Stimulated activated CD8-positive, alpha-beta memory T cell treated with anti-CD3 and anti-CD28 coated beads, Interleukin-7, amount 100 ng/mL, for 1 hour (primary cell): ENCODE measurements at places on chromosomes 7 and 10.

DNA sequence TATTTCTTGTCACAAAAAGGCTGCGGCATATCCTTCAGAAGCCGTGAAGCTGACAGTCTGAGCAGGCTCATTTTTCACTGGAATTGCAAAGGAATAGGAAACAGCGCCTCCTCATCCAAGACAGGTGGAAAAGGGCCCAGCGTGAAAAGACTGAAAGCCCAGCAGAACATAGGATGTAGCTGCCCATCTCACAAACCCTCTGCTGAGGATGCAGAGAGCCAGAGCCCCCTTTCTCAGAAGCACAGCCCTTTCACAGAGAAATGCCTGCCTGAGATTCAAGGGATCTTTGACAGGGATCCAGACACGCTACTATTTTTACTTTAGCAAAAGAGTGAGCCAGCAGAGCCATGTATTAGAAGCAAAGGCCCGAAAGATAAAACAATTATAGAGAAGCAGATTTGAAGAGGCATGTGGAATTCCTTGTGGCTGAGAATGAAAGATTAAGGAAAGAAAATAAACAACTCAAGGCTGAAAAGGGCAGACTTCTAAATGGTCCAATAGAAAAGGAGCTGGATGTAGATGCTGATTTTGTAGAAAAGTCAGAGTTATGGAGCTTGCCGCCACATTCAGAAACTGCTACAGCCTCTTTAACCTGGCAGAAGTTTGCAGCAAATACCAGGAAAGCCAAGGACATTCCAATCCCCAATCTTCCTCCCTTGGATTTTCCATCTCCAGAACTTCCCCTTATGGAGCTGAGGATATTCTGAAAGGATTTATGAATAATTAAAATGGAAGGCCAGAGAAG is 36.9 kb downstream of the GDI2 start:
- DNase-seq, result no peak

- DNase-seq, result no peak
Observed at GRCh38 chr7:100640517-100641440, 573 bp downstream of the TFR2 start.

DNA sequence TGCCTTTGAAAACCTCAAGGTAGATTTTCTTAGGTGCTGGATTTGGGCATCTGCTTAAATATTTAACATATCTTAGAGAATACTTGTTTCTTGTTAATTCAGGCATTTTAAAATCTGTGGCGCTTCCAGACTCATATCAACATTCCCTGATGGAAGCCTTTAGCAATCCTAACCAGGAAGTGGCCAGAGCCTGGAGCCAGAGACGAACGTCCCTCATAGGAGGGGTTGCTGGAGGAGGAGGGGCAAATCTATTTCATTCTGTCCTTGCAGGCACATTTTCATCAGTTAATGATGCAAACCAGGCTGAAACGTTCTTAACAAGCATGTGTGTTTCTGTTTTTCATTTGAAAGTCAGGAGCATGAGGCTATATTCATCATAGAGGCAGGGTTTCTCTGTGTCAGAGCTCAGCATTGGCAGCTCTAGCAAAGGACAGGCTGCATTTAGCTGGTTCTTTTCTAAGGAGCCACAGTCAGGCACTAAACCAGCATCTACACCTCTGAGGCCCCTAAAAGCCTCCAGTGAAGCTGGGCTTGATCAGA is 17.8 kb upstream of the IFIT2 start:
- no peak for DNase-seq

- DNase-seq, result no peak
Observed at GRCh38 chr10:10722422-10722821, 295.2 kb upstream of the CELF2 start.

DNA sequence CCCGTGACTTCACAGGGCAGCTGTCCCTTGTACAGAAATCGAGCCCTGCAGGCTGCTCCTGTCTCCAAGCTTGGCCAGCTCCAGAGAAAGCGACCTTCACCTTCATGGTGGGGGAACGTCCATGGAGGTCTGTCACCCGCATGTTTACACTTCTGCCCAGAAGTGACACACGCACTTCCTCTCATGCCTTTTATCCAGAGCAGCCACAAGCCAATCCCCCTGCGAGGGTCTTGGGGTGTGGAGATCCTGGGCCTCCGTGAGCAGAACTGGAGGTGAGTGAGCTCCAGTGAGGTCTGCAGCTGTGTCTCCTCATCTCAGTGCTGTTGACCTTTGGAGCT is 139.0 kb upstream of the TNS3 start:
- DNase-seq, result no peak

DNA sequence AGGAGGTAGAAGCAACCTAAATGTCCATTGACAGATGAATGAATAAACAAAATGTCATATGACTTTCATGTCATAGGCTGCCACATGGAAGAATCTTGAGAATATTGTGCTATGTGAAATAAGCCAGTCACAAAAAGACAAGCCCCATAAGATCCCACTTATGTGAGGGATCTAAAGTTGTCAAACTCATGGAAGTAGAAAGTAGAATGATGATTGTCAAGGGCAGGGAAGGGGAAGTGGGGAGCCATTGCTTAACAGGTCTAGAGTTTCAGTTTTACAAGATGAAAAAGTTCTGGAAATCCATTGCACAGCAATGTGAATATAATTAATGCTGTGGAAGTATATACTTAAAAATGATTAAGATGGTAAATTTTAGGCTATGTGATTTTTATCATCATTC is 229.3 kb upstream of the KMT2E start:
- DNase-seq, result no peak

DNA sequence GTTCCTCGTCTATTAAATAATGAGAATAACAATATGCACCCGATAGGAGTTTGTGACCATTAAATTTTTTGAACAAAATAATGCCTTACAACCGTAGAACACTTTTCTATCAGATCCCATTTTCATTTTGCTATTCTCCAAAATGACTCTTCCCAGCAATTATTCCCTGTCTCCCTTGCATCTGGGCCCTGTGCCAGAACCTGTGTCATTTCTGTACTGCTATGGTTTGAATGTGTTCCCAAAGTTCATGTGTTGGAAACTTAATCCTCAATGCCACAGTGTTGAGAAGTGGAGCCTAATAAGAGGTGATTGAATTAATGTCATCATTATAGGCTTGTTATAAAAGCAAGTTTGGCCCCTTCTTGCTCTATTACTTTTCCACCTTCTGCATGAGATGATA is 33.2 kb upstream of the SMNDC1 start:
- no peak for DNase-seq

- no peak for DNase-seq
Observed at GRCh38 chr7:81207801-81208200, 288.9 kb upstream of the SEMA3C start.

GRCh38 chr7:45869426-45869825 is 3.5 kb downstream of the CCDC201 start:
- no peak for DNase-seq

DNA sequence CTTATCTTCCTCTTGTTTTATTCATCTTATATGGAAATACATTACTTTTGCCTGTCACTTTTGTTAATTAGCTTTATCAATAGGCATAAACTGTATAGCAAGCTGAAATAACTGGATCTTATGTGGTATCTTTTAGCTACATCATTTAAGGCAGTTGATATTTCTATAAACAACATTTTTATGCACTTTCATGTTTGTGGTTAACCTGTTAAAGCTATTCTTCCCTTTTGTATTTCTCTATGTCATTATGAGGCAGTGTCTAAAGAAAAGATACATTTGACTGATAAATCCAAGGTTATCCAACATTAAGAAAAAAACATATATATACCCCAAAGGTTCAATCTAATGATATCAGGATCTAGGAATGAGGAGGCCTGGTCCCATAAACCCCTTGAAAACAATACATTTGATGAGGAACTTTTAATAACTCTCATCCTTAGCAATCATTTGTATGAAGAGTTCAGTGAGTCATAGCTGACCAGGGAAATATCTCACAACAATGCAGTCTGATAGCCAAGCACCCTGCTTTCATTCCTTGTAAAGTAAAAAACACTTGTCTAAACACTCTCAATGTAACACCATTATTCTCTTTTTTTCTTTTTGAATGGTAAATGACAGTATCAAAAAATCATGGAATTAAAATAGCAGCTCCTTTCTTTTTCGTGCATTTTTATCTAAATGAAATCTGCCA is 300.9 kb downstream of the NEBL start:
- no peak for DNase-seq

GRCh38 chr7:17502213-17503060 is 204.0 kb downstream of the AHR start:
- DNase-seq, result no peak

DNA sequence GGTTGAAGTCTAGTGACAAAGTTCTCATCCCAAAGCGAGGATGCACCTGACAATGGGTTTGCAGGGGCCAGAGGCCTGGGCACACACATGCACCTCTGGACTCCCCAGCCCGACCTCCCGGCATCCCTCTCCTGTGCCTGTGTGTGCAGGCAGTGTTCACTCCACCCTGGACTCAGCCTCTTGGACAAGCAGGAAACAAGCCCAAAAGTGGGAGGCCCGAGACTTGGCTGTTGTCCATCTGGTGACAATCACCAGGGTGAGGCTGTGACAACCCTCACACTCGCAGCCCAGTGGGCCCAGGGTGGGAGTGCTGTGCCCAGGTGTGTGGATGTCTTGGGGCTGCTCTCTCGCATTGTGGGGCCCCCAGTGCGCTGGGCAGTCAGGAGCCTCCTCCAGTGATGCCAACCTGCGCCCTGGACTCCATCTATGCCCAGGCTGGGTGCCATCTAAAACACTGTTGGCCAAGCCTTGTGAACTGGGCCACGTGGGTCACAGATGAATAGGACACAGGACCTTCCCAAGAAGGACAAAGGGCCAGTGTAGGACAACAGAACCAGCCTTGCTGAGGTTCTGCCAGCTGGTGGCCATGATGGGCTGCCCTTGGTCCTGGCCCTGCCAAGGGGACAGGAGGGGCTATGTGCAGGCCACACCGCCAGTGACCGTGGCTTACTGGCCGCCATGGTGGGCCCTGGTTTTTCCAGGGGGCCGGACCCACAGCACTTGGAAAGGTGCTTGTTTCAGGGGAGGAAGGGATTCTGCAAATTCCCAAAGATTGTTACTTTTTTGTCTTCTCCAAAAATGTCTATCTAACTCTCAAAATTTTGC is 144.3 kb downstream of the TCERG1L start:
- DNase-seq, result no peak

GRCh38 chr10:78185693-78186055 is 152.0 kb downstream of the RPS24 start:
- no peak for DNase-seq

- no peak for DNase-seq
Observed at GRCh38 chr7:130087364-130087763, 17.0 kb downstream of the KLHDC10 start.

GRCh38 chr7:18515067-18515466 is 19.5 kb downstream of the HDAC9 start:
- DNase-seq, result no peak

DNA sequence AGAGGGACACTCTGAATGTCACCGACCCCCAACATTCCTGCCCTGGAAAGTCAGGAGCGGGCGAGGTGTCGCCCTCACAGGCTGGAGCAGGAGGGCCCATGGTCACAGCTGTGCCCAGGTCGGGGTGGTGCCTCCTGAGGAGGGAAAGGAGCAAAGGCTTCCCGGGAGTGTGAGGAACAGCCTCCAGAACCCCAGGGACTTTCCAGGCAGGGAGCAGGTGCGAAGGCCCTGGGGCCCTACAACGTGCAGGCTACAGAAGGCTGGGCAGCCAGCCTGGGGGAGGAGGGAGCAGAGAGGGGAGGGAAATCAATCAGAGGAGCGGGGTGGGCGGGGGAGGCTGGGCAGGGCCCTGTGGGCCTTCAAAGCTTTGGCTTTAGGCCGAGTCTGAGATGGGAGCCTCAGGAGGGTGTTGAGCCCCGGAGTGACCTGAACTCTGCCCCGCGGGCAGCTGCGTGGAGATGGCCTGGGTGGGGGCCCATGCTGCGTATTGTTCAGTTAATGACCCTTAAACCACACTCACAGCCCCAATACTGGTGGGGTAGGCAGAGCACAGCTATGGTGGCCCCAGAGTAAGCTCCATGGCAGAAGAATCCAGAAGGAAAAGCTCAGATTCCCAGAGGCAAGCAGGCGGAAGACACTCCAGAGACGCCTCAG is 44.2 kb upstream of the PPP2R2D start:
- no peak for DNase-seq

DNA sequence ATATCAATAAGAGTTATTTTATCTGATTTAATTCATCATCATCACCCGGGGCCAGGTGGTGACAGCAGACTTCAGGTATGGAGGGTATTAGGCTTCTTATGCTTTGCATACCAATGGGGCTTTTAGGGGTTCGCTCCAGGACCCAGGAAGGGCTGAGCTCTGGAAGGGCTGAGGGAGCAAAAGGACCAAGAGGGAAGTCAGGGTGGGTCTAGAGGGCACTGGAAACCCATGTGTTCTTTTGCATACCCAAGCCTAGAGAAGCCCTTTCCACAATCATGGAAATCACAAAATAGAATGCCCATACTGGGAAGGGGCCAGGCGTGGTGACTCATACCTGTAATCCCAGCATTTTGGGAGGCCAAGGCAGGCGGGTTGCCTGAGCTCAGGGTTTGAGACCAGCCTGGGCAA is 30.9 kb upstream of the VCL start:
- no peak for DNase-seq

- no peak for DNase-seq
Observed at GRCh38 chr10:112915590-112916572, 34.2 kb upstream of the TCF7L2 start.

- no peak for DNase-seq
Observed at GRCh38 chr10:117788911-117789310, 246.4 kb downstream of the EMX2 start.

GRCh38 chr10:34702093-34702937 is 112.8 kb downstream of the PARD3 start:
- no peak for DNase-seq

DNA sequence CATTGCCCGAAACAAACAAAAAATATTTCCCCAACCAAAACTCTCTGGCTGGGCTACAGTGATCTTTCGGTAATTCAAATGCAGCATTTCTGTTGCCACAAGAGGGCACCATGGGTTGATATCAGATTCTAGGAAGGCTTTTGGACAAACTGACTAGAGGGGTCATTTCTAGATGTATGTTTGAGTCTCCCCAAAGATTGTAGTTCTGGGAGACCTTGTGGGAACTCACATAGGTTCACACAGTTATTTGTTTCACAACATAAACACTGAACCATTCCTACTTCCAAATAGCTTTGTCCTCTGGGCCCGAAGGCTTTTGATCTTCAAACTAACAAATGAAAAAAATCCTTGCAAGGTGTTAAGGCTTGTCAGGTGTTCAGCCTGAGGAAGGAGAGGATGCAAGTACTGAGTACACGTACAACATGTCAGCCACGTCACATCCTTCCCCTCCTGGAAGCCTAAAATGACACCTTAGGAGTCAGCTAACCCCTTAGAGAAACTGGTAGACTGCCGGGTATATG is 37.0 kb upstream of the IL15RA start:
- peak; percentile 21 for DNase-seq

- no peak for DNase-seq
Observed at GRCh38 chr10:75764974-75765788, 333.8 kb downstream of the LRMDA start.

GRCh38 chr7:112743811-112744210 is 46.4 kb downstream of the TMEM168 start:
- no peak for DNase-seq

- no peak for DNase-seq
Observed at GRCh38 chr7:159167139-159167538, 22.5 kb upstream of the VIPR2 start.

- no peak for DNase-seq
Observed at GRCh38 chr10:78805176-78805575, 263.6 kb upstream of the ZMIZ1 start.
